ENCODE measurements at places on chromosomes 16 and 17.

GRCh38 chr17:45902892-45903346, 8.6 kb downstream of the MAPT start:
- DNase-seq, result peak; percentile 82

DNA sequence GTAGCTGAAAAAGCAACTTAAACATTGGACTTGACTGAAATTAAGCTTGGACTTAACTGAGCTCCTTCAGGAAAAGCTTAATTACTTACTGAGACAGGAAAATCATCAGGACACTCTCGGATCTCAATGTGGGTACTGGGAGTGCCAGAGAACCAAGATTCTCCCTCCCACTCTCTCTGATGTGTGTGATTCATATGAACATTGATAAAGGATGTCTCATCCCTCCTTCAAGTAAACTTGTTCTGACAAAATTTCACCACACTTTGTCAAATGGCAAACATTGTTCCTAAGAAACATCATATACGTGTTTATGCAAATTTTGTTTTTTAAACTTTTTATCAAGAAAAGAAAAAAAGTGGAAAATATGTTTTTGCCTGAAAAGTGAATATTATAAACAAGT, 4.1 kb upstream of the SLFN5 start:
- no peak for DNase-seq

DNA sequence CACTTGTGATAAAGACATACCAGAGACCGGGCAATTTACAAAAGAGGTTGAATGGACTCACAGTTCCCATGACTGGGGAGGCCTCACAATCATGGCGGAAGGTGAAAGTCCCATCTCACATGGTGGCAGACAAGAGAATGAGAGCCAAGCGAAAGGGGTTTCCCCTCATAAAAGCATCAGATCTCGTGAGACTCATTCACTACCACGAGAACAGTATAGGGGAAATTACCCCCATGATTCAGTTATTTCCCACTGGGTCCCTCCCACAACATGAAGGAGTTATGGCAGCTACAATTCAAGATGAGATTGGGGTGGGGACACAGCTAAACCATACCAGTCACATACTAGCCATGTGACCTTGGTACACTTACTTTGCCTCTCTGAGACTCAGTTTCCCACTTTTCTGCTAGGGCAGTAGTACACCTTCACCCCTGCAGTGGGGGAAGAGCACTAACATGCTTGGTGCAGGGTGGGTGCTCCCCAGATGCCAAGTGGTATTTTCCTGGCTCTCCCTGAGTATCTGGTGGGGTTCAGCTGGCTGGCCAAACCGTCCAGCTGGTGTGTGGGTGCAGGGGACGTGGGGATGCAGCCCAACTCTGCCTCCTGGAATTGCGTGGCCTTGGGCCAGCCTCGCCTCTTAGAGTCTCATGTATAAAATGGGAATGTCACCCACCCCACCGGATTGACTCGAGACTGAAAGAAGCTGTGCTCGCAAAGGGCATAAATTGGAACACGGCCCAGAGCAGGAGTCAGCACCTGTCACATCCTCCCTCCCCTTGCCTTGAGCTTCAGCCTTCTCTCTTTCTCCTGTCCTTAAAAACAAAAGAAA, 364.1 kb downstream of the CPPED1 start:
- peak; percentile 6 for DNase-seq

- no peak for DNase-seq
Observed at GRCh38 chr16:8005096-8005860, 585.0 kb downstream of the TMEM114 start.
